ENCODE measurements at places on chromosomes 3 and 15. TPM values are rescaled to one million over a fixed set of nuclear protein-coding genes. Genes with fewer than 3 reads are reported as not detected.

LYZL4 gene
- 77.2 TPM for polyA plus RNA-seq

OXTR gene
- 0.58 TPM for polyA plus RNA-seq

C3orf52 gene
- polyA plus RNA-seq, result 5.7 TPM

KNL1 gene
- 28.7 TPM for polyA plus RNA-seq

ZMYND10 gene
- 763 TPM for polyA plus RNA-seq

WDR93 gene
- 31.9 TPM for polyA plus RNA-seq

CASR gene
- polyA plus RNA-seq, result 0.30 TPM

NISCH gene
- 166 TPM for polyA plus RNA-seq

MUC20 gene
- 10.3 TPM for polyA plus RNA-seq

SUSD5 gene
- polyA plus RNA-seq, result 4.9 TPM

CATSPER2 gene
- 59.0 TPM for polyA plus RNA-seq

HCN4 gene
- 9.1 TPM for polyA plus RNA-seq

ALS2CL gene
- polyA plus RNA-seq, result 4.4 TPM

ADGRG7 gene
- not detected for polyA plus RNA-seq

IGSF10 gene
- polyA plus RNA-seq, result 26.1 TPM

B3GNT5 gene
- 18.3 TPM for polyA plus RNA-seq

SLC22A13 gene
- polyA plus RNA-seq, result 1.1 TPM

C3orf62 gene
- 48.6 TPM for polyA plus RNA-seq

CSPG4 gene
- polyA plus RNA-seq, result 4.4 TPM

KBTBD8 gene
- polyA plus RNA-seq, result 8.4 TPM

STAB1 gene
- polyA plus RNA-seq, result 41.7 TPM

A4GNT gene
- polyA plus RNA-seq, result not detected

FSTL1 gene
- 122 TPM for polyA plus RNA-seq

TNFAIP8L3 gene
- 10.2 TPM for polyA plus RNA-seq

TLE3 gene
- polyA plus RNA-seq, result 60.5 TPM

FBXL22 gene
- polyA plus RNA-seq, result 3.2 TPM

FOXB1 gene
- polyA plus RNA-seq, result 7.4 TPM

VILL gene
- polyA plus RNA-seq, result 9.5 TPM

SOX14 gene
- not detected for polyA plus RNA-seq

RTF1 gene
- 27.8 TPM for polyA plus RNA-seq

SCN11A gene
- 1.8 TPM for polyA plus RNA-seq

ADCY5 gene
- polyA plus RNA-seq, result 16.5 TPM

CLDN16 gene
- polyA plus RNA-seq, result 0.36 TPM

RNF123 gene
- 54.7 TPM for polyA plus RNA-seq

COL6A5 gene
- polyA plus RNA-seq, result 2.6 TPM

SNURF gene
- 8.6 TPM for polyA plus RNA-seq

BNIP2 gene
- 47.9 TPM for polyA plus RNA-seq

BFSP2 gene
- polyA plus RNA-seq, result not detected

PLA2G4D gene
- 0.11 TPM for polyA plus RNA-seq

LPP gene
- polyA plus RNA-seq, result 135 TPM

MYL3 gene
- 14.5 TPM for polyA plus RNA-seq

C3orf22 gene
- polyA plus RNA-seq, result 42.2 TPM

MCF2L2 gene
- 6.8 TPM for polyA plus RNA-seq

SERINC4 gene
- polyA plus RNA-seq, result 11.7 TPM

RAB11A gene
- polyA plus RNA-seq, result 546 TPM

GALK2 gene
- 21.8 TPM for polyA plus RNA-seq

RFT1 gene
- polyA plus RNA-seq, result 36.8 TPM

ALG1L2 gene
- polyA plus RNA-seq, result not detected

KLHL24 gene
- 17.1 TPM for polyA plus RNA-seq

MASP1 gene
- 3.6 TPM for polyA plus RNA-seq

SQOR gene
- 18.2 TPM for polyA plus RNA-seq

CCR4 gene
- polyA plus RNA-seq, result 2.0 TPM

DGKG gene
- 1.2 TPM for polyA plus RNA-seq

REC114 gene
- 102 TPM for polyA plus RNA-seq

CHRNB4 gene
- polyA plus RNA-seq, result 13.1 TPM

EDEM1 gene
- 28.6 TPM for polyA plus RNA-seq

MUC13 gene
- polyA plus RNA-seq, result 0.34 TPM

ABCC5 gene
- 35.2 TPM for polyA plus RNA-seq

SV2B gene
- polyA plus RNA-seq, result 1.7 TPM
